ENCODE measurements at places on chromosomes 1 and 21. TPM values are rescaled to one million over a fixed set of nuclear protein-coding genes. Genes with fewer than 3 reads are reported as not detected.

- DNase-seq, result no peak
Observed at GRCh38 chr1:78104322-78104721, 58.6 kb downstream of the GIPC2 start.

GRCh38 chr1:244340396-244340795 is 111.3 kb downstream of the ADSS2 start:
- no peak for DNase-seq

- DNase-seq, result no peak
Observed at GRCh38 chr1:23282957-23283356, 61.1 kb downstream of the HNRNPR start.

DNA sequence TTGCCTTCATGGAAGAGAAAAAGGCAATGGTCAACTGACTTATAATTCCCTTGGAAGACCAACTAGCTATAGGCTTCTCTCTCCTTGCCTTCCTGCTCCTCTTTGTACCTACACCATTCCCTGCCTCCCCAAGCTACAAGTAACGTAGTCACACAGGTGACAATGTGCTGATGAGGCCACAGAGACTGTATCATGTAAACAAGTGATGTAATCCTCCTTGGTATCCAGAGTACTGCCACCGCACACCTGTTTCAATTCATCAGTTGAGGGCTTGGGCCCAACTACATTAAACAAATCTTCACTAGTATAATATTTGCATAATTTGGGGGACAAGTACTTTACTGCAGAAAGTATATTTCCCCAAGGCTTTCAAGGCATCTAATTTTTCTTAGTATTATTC is 76.4 kb upstream of the SCYL3 start:
- DNase-seq, result no peak

- DNase-seq, result no peak
Observed at GRCh38 chr1:3469104-3469848, 14.8 kb downstream of the ARHGEF16 start.

DNA sequence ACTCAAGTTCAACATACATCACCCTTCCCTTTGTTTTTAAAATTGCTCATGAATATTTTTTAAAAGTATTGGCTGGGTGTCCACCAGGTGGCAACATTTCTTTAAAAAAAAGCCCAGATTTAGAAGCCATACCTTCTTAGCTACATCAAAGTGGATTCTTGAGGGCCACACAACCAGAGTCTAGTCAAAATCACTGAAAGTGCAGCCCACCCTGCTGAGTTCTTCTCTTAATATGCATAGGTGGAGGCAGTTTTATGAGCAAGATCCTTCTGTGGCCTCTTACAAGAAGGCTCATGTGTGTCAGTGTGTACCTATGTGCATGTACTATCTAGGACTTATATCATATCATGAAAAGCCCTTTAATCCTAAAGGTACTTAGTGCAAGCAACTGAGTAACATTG is 16.9 kb upstream of the GNG12 start:
- DNase-seq, result no peak

Gene FCRL5
- total RNA-seq, result 0.36 TPM

Gene COL8A2
- 47.3 TPM for total RNA-seq

Gene CFAP107
- not detected for total RNA-seq

Gene HSPG2
- 887 TPM for total RNA-seq

Gene SLC16A4
- 20.5 TPM for total RNA-seq
